Keratinocyte (primary cell): ENCODE measurements at places on chromosomes 6 and 20.

DNA sequence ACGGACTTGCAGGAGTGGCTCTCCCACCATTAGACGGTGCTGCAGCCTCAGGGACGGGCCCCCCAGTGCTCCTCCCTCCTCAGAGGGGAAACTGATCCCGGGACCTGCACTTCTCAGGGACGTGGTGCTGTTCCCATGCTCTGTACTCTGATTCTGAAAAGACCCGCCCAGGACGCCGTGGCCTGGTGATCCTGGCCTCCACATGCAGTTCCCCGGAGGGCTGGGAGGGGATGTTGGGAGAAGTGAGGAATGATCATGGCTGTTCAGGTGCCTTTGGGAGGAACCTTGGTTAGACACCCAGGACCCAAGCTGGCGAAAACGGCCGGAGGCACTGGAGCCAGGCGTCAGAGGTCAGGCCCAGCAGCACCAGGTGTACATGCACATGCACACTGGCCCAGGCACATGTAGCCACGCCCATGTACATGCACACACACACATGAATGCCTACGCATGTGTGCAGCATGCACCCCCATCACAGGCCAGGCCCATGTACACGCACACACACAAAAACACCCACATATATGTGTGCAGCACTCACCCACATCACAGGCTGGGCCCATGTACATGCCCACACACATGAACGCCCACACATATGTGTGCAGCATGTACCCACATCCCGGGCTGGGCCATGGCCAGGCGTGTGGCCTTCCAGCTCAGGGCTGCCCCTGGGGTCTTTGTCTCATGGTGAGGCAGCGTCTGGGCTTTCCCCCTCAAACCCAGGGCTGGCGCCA, 52.6 kb upstream of the DACT2 start:
- no peaks in the 10 kb centered on the region for H3K36me3 ChIP-seq
- H3K27me3 ChIP-seq = peaks cover 9% of the 10 kb centered on the region
- DNase-seq = no peak

DNA sequence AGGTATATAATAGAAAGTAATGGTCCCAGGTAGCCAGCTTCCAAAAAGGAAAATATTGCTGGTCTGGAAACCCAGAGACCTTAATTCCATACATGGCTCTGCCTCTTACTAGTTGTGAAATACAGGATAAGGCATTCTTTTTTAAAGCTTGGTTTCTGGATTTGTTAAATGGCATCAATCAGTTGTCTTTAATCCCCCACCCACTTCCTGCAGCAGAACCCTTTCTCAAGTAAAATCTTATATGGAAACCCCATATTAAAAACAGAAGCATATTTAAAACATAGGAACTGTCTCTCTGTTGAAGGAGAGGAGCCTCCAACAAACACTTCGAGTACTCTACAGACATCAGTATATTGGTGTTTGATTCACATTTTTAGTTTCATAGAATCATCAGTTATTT, 6.2 kb upstream of the LCA5 start:
- no peaks in the 10 kb centered on the region for H3K36me3 ChIP-seq
- peaks cover 17% of the 10 kb centered on the region for H3K4me1 ChIP-seq
- H3K27me3 ChIP-seq = no peaks in the 10 kb centered on the region
- no peak for DNase-seq
- no peak overlapping the region for H3K4me3 ChIP-seq
- H3K27ac ChIP-seq = no peak overlapping the region

GRCh38 chr20:6956574-6956973, 189.1 kb downstream of the BMP2 start:
- no peak for DNase-seq
- peaks cover 8% of the 10 kb centered on the region for H3K4me1 ChIP-seq
- no peak overlapping the region for H3K4me3 ChIP-seq
- H3K36me3 ChIP-seq = no peaks in the 10 kb centered on the region
- no peaks in the 10 kb centered on the region for H3K27me3 ChIP-seq

DNA sequence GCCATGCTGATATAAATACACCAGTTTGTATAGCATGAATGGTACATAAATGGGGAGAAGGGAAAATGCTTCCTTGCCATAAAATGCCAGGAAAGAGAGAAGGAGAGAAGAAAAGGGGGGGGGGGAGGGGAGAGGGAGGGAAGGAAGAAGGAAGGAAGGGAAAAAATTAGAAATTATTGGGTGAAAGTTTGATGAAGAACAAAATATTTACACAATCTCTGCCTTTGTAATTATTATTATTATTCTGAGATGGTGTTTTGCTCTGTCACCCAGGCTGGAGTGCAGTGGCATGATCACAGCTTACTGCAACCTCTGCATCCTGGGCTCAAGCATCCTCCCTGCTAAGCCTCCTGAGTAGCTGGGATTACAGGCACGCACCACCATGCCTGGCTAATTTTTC, 10.2 kb upstream of the ZDHHC14 start:
- no peak overlapping the region for H3K27ac ChIP-seq
- no peak for DNase-seq
- H3K27me3 ChIP-seq = no peaks in the 10 kb centered on the region
- no peaks in the 10 kb centered on the region for H3K36me3 ChIP-seq

GRCh38 chr6:10613723-10614122, 80.7 kb downstream of the C6orf52 start:
- no peaks in the 10 kb centered on the region for H3K27me3 ChIP-seq
- H3K4me1 ChIP-seq = no peaks in the 10 kb centered on the region
- H3K4me3 ChIP-seq = no peak overlapping the region
- no peak overlapping the region for H3K27ac ChIP-seq
- no peaks in the 10 kb centered on the region for H3K36me3 ChIP-seq
- DNase-seq = no peak

GRCh38 chr6:7016226-7016625, 91.5 kb upstream of the RREB1 start:
- no peaks in the 10 kb centered on the region for H3K36me3 ChIP-seq
- no peak for DNase-seq
- H3K4me1 ChIP-seq = no peaks in the 10 kb centered on the region

DNA sequence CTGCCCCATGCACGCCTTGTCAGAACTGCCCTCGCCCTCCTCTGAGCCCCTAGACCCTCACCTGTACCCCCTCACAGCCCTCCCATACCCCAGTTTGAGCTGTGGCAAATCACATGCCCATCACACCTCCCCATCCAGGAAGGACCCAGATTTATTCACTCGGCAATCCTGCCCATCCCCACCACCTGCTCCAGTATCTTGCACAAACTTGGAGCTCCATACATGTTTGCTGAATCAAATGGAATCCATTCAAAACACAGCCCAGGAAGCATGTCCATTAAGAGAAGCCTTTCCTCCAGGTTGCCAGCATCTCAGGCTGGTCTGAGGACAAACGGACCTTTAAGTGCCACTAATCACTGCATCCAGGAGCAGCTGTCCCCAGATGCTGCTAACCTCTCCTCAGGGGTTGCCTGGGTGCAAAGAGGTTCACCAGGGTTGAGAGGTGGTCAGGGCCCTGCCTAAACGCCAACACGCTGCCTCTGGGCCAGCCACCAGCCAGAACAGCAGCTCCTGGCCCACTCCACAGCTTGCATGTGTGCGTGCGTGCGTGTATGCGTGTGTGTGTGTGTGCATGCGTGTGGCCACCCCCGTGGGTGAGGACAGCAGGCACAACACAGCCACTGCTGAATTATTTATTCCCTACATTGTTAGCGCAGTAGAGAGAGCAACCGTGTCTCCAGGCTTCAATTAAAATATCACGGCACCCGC, 31.0 kb downstream of the GRM4 start:
- H3K4me1 ChIP-seq = no peaks in the 10 kb centered on the region
- no peaks in the 10 kb centered on the region for H3K36me3 ChIP-seq
- H3K27ac ChIP-seq = no peak overlapping the region
- no peak overlapping the region for H3K4me3 ChIP-seq
- peaks cover 8% of the 10 kb centered on the region for H3K27me3 ChIP-seq

- peaks cover 24% of the 10 kb centered on the region for H3K4me1 ChIP-seq
- no peaks in the 10 kb centered on the region for H3K27me3 ChIP-seq
- H3K4me3 ChIP-seq = peak overlapping the region; percentile 55
- H3K36me3 ChIP-seq = no peaks in the 10 kb centered on the region
- peak; percentile 32 for DNase-seq
These were observed 883.6 kb upstream of the FLRT3 start for GRCh38 chr20:15220778-15221565.

DNA sequence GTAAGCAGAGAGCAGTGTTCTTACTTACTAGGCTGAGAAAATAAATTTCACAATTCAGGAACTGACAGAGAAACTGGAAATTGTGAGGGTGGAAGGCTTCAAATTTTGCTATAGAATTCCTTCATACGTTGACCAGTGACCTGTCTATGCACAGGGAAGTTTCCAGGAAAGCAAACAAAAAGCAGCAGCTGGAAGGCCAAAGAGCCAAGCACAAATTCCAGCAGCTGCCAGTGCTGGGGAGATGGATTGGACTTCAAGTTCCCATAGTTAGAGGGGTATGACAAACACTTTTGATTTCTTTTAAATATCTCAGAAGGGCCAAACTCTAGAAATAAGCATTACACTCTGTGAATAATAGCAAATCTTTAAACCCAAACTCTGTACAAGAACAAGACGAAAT, 299.1 kb upstream of the KCNQ5 start:
- no peak overlapping the region for H3K27ac ChIP-seq
- H3K27me3 ChIP-seq = no peaks in the 10 kb centered on the region
- no peaks in the 10 kb centered on the region for H3K36me3 ChIP-seq
- no peaks in the 10 kb centered on the region for H3K4me1 ChIP-seq
- H3K4me3 ChIP-seq = no peak overlapping the region

DNA sequence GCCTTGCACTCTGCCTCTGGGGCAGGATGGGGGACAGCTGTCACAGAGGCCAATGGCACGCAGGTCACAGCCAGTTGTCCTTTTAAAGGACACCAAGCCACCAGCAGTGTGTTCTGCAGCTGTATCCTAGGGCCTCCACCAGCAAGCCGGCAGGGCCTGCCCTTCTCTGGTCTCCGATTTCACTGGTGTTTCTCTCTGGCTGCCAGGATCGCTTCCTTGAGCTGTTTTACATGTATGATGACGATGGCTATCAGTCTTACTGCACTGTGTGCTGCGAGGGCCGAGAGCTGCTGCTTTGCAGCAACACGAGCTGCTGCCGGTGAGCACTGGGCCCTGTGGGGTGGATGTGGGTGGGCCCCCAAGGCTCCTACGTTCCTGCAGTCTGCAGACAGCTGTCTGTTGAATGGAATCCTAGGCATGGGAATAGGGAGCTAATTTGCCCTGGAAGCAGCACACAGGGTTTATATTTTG, 22.7 kb upstream of the MAPRE1 start:
- no peaks in the 10 kb centered on the region for H3K36me3 ChIP-seq
- H3K27me3 ChIP-seq = no peaks in the 10 kb centered on the region
- H3K27ac ChIP-seq = no peak overlapping the region
- H3K4me1 ChIP-seq = peaks cover 28% of the 10 kb centered on the region
- no peak for DNase-seq
- H3K4me3 ChIP-seq = no peak overlapping the region

- DNase-seq = no peak
- no peaks in the 10 kb centered on the region for H3K27me3 ChIP-seq
- no peaks in the 10 kb centered on the region for H3K4me1 ChIP-seq
These were observed 233.7 kb downstream of the THBS2 start for GRCh38 chr6:169019727-169020491.

GRCh38 chr6:71287038-71287437, 1.6 kb upstream of the OGFRL1 start:
- H3K27ac ChIP-seq = no peak overlapping the region
- no peak overlapping the region for H3K4me3 ChIP-seq
- H3K27me3 ChIP-seq = no peaks in the 10 kb centered on the region
- DNase-seq = no peak
- H3K4me1 ChIP-seq = peaks cover 30% of the 10 kb centered on the region
- H3K36me3 ChIP-seq = no peaks in the 10 kb centered on the region

GRCh38 chr6:109008054-109008453, 86.6 kb downstream of the SESN1 start:
- peaks cover 14% of the 10 kb centered on the region for H3K4me1 ChIP-seq
- peak overlapping the region; percentile 89 for H3K4me3 ChIP-seq
- no peaks in the 10 kb centered on the region for H3K27me3 ChIP-seq
- H3K27ac ChIP-seq = peak overlapping the region; percentile 96

- no peak for DNase-seq
- no peaks in the 10 kb centered on the region for H3K36me3 ChIP-seq
- no peak overlapping the region for H3K27ac ChIP-seq
- H3K4me3 ChIP-seq = no peak overlapping the region
- no peaks in the 10 kb centered on the region for H3K27me3 ChIP-seq
- H3K4me1 ChIP-seq = no peaks in the 10 kb centered on the region
These were observed 951.6 kb downstream of the TFAP2A start for GRCh38 chr6:9463311-9463710.

- H3K27me3 ChIP-seq = no peaks in the 10 kb centered on the region
- H3K36me3 ChIP-seq = no peaks in the 10 kb centered on the region
- no peak overlapping the region for H3K4me3 ChIP-seq
- DNase-seq = no peak
These were observed 1.3 kb downstream of the SIRPB1 start for GRCh38 chr20:1618479-1618878.

- no peaks in the 10 kb centered on the region for H3K27me3 ChIP-seq
- H3K4me3 ChIP-seq = no peak overlapping the region
- DNase-seq = no peak
- H3K36me3 ChIP-seq = no peaks in the 10 kb centered on the region
These were observed 42.2 kb downstream of the CD164 start for GRCh38 chr6:109339906-109340678.

GRCh38 chr20:54122189-54122588, 51.6 kb downstream of the CYP24A1 start:
- H3K4me1 ChIP-seq = peaks cover 34% of the 10 kb centered on the region
- no peaks in the 10 kb centered on the region for H3K27me3 ChIP-seq
- no peak for DNase-seq
- H3K27ac ChIP-seq = peak overlapping the region; percentile 99
- H3K4me3 ChIP-seq = no peak overlapping the region

DNA sequence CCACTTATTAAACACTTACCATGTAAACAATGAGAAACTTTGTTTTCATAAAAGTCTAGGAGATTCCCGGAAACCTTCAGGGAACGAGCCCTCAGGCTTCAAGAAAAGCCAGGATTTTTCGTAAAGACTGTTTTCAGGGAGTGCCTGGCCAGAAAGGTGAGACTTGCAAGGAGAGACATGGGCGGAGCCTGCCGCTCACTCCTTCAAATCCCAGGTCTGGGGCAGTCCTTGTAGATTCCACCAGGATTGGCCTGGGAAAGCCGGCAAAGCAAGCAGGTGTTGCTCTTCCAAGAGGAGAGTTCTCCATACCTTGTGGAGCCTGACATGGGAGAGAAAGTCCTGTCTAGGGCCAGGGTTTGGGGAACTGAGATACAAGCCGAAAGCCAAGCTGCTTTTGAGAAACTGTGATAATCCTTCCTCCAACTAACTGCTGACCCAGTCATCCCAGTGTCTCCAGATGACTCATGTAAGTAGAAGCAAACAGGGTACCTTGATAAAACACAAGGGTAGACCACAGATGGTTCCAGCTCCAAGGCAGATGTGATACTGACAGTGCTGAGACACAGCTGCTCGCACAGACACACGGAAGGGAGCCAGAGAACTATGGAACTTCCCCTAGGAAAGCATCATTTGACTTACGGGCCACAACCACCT, 69.4 kb upstream of the NAA20 start:
- no peak overlapping the region for H3K4me3 ChIP-seq
- H3K4me1 ChIP-seq = peaks cover 29% of the 10 kb centered on the region
- no peak for DNase-seq
- peak overlapping the region; percentile 81 for H3K27ac ChIP-seq
- H3K36me3 ChIP-seq = peaks cover 9% of the 10 kb centered on the region
- H3K27me3 ChIP-seq = no peaks in the 10 kb centered on the region

- no peak overlapping the region for H3K4me3 ChIP-seq
- H3K36me3 ChIP-seq = no peaks in the 10 kb centered on the region
- H3K4me1 ChIP-seq = no peaks in the 10 kb centered on the region
- no peak overlapping the region for H3K27ac ChIP-seq
- H3K27me3 ChIP-seq = no peaks in the 10 kb centered on the region
These were observed 13.1 kb upstream of the PEX7 start for GRCh38 chr6:136809091-136809860.

GRCh38 chr20:24577271-24577909, 108.0 kb downstream of the SYNDIG1 start:
- no peak overlapping the region for H3K27ac ChIP-seq
- H3K36me3 ChIP-seq = no peaks in the 10 kb centered on the region
- H3K4me1 ChIP-seq = no peaks in the 10 kb centered on the region
- DNase-seq = no peak
